ENCODE measurements at places on chromosomes 5 and 9.

DNA sequence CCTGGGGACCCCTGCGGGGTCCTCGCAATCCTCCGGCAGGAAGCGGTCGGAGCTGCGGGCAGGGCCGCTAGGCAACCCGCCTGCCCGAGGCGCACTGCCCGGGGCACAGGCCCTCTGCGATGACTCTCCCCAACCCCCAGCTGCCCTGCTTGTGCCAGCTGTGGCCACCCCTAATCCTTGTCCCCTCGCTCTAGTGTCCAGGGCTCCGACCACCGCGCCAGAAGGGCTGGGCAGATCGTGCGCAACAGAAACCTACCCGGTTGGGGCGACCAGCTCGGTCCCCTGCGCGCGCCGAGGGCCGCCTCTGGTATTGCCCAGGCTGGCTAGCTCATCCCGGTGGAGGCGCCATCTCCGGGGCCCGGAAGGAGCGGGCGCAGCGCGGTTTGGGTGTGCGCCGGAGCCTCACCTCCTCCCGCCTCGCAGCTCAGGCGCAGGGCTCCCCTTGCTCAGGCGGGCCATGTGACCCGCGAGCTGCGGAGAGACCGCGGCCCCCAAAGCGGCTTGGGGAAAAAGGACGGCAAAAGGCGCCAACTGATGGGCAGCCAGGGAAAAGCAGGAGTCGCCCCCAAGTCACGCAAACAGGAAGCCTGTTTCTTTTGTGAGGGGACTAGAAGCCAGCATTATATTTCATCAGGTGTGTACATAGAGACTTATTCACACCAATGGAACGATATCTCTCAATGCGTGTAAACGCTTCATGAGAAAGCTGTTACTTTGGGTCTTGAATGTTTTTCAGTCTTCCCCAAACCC is 46.8 kb upstream of the RNF20 start:
- no peak for DNase-seq

- peak; percentile 61 for DNase-seq
Observed at GRCh38 chr5:148186248-148187003, 16.4 kb upstream of the SPINK6 start.

- DNase-seq, result peak; percentile 58
Observed at GRCh38 chr5:95934207-95934804, 27.3 kb downstream of the ELL2 start.

DNA sequence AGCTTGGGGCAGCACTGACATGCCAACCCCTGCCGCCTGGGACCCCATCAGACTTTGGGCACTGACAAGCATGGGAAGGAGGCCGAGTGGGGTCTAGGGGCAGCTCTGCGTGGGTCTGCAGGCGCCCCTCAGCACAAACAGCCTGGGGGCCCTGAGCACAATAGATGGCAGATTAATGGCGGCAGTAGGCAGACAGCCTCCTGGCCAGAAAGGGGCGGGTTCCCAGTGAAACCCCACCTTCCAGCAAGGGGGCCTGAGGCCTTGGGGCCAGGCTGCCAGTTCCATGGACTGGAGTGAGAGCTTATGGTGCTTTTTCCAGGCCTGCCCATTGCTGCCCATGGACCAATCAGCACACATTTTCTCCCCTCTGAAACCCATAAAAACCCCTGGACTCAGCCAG is 2031.2 kb downstream of the EFNA5 start:
- DNase-seq, result no peak

- DNase-seq, result no peak
Observed at GRCh38 chr5:141806626-141807025, 71.6 kb downstream of the PCDH1 start.

DNA sequence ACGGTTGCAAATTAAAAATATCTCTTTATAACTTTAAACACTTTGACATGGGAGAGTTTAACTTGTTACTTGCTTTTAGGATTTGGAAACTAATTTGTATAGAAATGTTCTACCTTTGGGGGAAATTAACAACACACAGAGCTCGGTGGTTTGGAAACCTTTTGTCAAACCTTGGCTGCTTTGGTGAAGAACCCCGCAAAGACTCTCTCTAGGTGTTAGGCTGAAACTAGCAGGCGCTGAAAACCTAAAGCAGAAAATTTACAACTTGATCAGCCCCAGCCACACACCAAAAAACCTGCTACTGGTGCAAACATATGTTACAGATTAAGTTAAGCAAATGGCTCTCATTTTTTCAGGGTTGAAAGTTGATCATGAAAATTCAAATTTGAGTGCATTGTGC is 25.8 kb downstream of the NR2F1 start:
- DNase-seq, result no peak

DNA sequence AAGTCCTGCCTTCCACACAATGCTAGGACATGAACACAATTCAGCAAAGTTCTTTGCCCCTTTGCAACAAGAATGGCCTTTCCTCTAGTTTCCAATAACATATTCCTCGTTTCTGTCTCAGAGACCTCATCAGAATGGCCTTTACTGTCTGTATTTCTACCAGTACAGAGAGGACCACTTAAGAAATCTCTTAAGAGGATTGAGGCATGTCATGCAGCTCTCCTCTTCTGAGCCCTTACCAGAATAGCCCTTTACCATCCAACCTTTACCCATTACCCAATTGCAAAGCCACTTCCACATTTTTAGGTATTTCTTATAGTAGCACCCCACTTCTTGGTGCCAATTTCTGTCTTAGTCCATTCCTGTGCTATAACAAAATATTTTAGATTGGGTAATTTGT is 20.3 kb downstream of the TNPO1 start:
- DNase-seq, result no peak

DNA sequence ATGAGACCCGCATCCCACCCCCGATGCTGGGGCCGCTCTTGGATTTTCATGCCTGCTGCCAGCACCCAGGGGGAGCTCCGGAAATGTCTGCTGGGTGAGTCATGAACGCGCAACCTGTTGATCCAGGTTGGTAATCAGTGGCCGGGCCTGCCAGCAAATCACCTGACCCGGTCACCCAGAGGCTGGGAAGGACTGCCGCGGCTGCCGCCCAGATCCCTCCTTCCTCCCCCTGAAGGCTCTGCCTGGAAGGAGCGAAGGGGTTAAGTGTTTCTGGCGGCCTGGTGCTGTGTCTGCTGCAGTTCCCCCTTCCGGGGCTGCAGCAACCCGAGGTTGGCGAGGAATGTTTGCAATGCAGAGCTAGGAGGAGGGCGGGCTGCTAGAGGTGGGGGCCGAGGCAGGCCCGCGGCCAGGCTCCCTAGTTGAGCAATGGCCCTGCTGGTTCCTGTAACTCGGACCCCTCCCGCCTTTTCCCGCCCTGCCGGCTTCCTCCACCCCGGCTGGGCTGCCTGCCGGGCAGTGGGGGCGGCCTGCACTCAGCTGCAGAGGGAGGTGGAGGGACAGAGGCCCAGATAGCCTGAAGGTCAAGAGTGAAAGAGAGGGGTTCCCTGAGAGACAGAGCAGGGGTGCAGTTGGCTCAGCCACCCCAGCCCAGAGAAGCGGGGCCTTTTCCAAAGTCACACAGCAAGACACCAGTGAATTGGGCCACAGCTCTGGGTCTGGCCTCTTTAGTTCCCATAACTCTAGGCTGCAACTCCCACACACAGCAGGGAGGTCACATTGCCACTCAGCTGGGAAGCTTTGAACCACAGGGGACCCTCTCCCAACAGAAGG is 156.3 kb upstream of the IER5L start:
- peak; percentile 68 for DNase-seq

- no peak for DNase-seq
Observed at GRCh38 chr5:51678330-51678729, 295.1 kb downstream of the ISL1 start.

- peak; percentile 33 for DNase-seq
Observed at GRCh38 chr9:98540476-98540875, 168.3 kb downstream of the GABBR2 start.

- DNase-seq, result no peak
Observed at GRCh38 chr9:27377147-27377807, 80.3 kb upstream of the EQTN start.

GRCh38 chr5:32845171-32845570 is 134.1 kb downstream of the NPR3 start:
- no peak for DNase-seq

DNA sequence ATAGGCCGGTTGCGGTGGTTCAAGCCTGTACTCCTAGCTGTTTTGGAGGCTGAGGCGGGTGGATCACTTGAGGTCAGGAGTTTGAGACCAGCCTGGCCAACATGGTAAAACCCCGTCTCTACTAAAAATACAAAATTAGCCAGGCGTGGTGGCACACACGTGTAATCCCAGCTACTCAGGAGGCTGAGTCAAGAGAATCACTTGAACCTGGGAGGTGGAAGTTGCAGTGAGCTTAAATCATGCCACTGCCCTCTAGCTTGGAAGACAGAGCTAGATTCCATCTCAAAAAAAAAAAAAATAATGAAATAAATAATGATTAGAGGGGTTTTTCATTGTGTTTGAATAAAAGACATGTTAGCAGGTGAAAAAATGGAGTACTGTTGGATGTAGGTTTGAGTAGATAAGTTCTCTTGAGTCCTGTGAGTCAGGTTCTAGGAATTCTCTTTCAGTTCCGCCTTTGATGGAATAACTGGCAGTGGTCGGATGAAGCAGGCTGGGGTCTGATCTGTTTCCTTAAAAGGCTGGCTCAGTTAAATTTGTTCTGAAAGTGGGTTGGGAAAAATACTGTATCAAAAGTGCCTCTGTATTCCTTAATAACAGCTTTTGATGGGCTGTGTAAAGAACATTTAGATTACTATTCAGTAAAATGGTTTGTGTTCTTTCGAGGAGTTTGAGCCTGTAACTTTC is 73.2 kb downstream of the AOPEP start:
- no peak for DNase-seq

GRCh38 chr5:84274585-84275468 is 109.9 kb downstream of the EDIL3 start:
- peak; percentile 57 for DNase-seq

DNA sequence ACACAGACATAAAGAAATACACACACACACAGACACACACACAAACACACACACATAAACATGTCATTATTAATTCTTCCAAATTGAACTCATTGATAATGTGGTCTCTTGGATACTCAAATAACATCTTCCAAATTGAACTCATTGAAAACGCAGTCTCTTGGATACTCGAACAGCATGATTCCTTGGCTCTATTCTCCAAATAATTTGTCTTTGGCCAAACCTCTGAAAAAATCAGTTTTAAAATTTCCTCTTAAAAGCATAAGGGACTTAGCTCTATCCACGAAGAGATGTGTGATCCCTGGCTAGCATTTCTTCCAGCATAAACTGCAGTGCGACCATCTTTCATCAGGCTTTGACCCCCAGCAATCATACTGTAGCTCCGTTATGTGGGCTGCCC is 296.6 kb downstream of the IRX2 start:
- no peak for DNase-seq

DNA sequence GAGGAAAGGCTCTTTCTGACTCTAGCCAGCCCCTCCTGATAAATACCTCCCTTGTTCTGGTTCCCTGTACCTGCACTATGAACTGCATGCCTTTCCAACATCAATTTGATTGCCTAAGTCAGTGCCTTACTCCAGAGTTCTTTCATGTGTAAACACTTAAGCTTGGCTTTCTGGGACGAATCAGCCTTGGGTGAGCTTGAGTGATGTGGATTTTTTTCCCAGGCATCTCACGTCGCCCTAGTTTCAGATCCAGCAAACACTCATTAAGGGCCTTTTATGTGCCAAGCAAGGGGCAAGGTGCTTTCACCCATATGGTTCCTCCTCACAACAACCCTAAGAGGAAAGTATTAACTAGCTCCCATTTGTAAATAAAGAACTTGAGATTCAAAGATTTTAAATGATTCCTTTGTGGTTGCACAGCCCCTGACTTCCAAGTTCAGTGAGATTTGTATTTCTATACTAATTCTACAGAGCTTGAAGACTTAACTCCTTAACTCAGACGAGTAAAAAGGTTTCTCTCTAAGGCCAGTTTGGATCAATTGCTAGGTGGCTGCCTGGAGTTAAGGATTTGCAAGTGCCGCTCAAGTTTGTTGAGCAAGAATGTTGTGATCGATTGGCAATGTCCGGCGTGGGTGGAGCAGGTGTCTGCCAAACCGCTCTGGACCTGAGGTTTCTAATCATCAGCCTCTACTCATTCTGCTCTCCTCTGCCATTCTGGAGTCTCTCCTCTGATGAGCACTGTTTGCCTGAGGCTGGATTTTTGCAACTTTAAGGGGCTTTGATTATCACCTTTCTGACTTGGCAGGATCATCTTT is 20.2 kb upstream of the TJP2 start:
- DNase-seq, result no peak

GRCh38 chr9:115717298-115717697 is 436.3 kb upstream of the PAPPA start:
- DNase-seq, result no peak

GRCh38 chr5:41507501-41507900 is 2.9 kb downstream of the PLCXD3 start:
- no peak for DNase-seq

GRCh38 chr9:14383294-14383693 is 69.4 kb upstream of the NFIB start:
- DNase-seq, result no peak

GRCh38 chr5:30698217-30698616 is 495.3 kb upstream of the CDH6 start:
- DNase-seq, result no peak

- DNase-seq, result no peak
Observed at GRCh38 chr5:156221816-156222215, 105.1 kb upstream of the SGCD start.

GRCh38 chr9:109274884-109275730 is 45.8 kb downstream of the EPB41L4B start:
- DNase-seq, result no peak

- peak; percentile 69 for DNase-seq
Observed at GRCh38 chr5:61055434-61056006, 106.7 kb downstream of the SMIM15 start.

- no peak for DNase-seq
Observed at GRCh38 chr9:134442085-134442474, 115.8 kb downstream of the RXRA start.

- DNase-seq, result no peak
Observed at GRCh38 chr5:124718380-124718789, 28.1 kb downstream of the ZNF608 start.

DNA sequence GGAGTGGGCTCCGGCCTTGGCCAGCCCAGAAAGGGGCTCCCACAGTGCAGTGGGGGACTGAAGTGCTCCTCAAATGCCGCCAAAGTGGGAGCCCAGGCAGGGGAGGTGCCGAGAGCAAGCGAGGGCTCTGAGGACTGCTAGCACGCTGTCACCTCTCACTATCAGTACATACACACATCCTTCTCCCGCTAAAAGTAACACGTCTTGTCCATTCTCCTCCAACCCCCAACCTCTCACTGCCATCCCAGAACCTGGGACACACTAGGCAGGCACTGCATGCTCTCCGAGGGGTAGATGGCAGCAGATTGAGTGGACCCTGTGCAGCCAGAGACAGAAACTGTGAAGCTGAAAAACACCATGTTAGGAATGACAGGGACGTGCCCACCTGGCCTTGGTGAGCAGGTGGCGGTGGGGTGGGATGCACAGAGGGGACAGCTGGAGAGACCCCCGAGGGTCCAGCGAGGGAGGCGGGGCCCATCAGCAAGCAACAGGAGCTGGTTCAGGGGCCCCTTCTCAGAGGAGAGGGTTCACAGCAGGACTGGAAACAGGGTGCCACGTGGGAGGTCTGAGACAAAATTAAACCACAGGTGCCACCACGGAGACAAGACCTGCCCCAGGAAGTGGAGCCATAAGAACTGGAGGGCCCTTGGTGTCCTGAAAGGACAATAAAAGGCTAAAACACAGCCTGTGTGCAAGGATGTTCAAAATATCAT is 16.9 kb downstream of the SEMA4D start:
- no peak for DNase-seq

GRCh38 chr5:27876071-27876470 is 837.7 kb upstream of the CDH9 start:
- DNase-seq, result no peak
